Chondrocyte (in vitro differentiated cells): ENCODE measurements at places on chromosomes 6 and 20. TPM values are rescaled to one million over a fixed set of nuclear protein-coding genes. Genes with fewer than 3 reads are reported as not detected.

DNA sequence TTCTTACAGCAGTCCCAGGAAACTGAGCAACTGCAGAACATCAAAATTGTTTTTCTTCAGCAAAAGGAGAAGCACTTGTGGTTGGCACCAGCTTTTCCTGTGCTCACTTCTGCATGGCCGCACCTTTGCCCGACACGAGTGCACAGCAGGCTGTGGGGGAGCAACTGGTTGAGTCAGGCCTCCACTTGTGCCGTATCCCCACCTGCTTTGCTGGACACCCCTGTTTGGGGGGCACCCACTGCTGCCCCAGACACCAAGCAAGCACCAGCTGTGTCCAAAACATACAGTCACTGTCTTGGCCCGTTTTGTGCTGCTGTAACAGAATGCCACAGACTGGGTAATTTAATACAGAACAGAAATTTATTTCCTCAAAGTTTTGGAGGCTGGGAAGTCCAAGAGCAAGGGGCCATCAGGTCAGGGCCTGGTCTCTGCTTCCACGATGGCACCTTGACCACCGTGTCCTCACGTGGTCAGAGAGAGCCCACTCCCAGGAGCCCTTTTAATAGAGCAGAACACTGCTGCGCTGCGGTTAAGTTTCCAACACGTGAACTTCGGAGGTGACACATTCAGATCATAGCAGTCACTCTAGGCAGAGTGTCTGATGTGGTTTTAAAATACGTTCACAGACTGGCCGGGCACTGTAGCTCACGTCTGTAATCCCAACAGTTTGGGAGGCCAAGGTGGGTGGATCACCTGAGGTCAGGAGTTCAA lies 8.7 kb upstream of the GMEB2 start:
- no peak for DNase-seq
- H3K4me3 ChIP-seq = no peak overlapping the region
- H3K27ac ChIP-seq = no peak overlapping the region
- no peaks in the 10 kb centered on the region for H3K36me3 ChIP-seq
- H3K27me3 ChIP-seq = no peaks in the 10 kb centered on the region

DNA sequence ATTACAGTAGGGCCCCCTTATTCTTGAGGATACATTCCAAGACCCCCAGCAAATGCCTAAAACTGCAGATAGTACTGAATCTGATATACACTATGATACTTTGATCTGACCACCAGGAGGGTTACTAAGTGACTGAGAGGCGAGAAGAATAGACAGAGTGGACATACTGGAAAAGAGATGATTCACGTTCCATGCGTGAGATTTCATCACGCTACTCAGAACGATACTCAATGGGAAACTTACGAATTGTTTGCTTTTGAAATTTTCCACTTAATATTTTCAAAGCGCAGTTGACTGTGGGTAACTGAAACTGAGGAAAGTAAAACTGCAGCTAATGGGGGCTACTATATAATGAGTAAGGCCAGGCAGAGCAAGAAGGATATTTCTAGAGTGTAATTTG lies 60.8 kb downstream of the STX11 start:
- H3K4me1 ChIP-seq = peaks cover 10% of the 10 kb centered on the region
- H3K27ac ChIP-seq = no peak overlapping the region
- H3K36me3 ChIP-seq = peaks cover 2% of the 10 kb centered on the region
- H3K4me3 ChIP-seq = no peak overlapping the region
- H3K27me3 ChIP-seq = peaks cover 16% of the 10 kb centered on the region

GRCh38 chr6:73870907-73871306 lies 174.9 kb downstream of the CD109 start:
- H3K36me3 ChIP-seq = no peaks in the 10 kb centered on the region
- H3K4me3 ChIP-seq = no peak overlapping the region
- H3K27me3 ChIP-seq = no peaks in the 10 kb centered on the region

GRCh38 chr6:145814035-145814500 lies 527 bp downstream of the FBXO30 start:
- H3K4me1 ChIP-seq = peaks cover 48% of the 10 kb centered on the region
- peak overlapping the region; percentile 83 for H3K4me3 ChIP-seq
- H3K27ac ChIP-seq = peak overlapping the region; percentile 95
- H3K27me3 ChIP-seq = no peaks in the 10 kb centered on the region
- DNase-seq = no peak
- H3K36me3 ChIP-seq = peaks cover 2% of the 10 kb centered on the region

DNA sequence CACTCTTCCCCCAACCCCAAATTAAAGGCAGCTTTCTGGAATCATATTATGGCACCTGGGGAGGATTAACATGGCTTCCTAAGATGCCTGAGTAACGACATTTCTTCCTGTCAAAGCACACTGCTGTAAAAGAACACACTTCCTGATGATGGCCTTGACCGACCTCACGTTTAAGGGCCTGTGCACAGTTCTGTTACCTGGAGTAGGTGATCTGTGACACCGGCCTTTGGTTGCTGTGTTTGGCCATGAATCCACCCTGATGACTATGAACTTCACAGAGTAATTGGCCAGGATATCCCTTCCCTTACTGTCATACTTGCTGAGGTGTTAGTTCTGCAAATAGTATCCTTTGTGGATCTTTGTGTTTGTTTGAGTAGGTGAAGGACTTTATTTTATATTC lies 45.8 kb downstream of the PLCB4 start:
- peaks cover 49% of the 10 kb centered on the region for H3K4me1 ChIP-seq
- no peaks in the 10 kb centered on the region for H3K27me3 ChIP-seq
- H3K4me3 ChIP-seq = no peak overlapping the region
- peaks cover 1% of the 10 kb centered on the region for H3K36me3 ChIP-seq
- H3K27ac ChIP-seq = no peak overlapping the region

DNA sequence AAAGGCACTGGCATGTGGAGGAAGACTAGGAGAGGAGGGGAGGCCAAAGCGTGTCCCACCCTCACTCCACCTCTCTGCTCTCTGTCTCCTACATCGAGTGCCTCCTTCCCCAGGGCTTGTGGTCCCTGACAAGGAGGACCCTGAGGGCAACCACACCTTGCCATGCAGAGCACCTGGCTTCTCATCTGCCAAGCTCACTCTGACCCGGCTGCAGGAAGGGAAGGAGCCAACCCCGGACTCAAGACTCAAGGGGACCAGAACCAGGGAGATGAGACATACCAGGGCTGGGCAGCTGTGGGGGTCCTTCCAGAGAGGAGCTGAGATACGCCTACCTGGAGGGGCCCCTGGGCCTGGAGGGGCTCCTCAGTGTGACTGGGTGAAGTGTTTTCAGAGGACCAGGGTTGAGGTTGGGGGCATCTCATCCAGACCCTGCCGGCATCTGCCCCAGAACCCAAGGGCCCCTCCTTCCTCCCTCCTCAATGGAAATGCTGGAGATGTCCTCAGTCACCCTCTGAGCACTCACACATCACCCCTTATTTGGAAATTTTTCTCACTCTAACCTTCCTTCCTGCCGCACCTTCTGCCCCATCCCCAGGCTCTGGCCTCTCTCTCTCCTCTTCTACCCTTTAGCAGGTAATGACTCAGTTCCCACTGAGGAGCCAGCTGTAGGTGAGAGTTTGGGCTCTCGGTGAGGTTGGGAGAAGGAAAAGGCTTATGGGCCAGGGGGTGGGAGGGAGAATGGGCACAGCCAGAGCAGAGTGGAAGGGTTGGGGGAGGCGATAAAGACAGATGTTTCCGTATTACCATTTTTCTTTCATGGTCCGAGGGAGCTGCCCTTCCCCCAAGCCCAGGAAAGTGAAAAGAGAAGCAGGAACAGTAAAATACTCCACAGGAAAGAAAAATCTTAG lies 32.0 kb upstream of the POU5F1 start:
- peaks cover 15% of the 10 kb centered on the region for H3K4me1 ChIP-seq
- peak overlapping the region; percentile 65 for H3K27ac ChIP-seq
- H3K4me3 ChIP-seq = no peak overlapping the region
- no peaks in the 10 kb centered on the region for H3K27me3 ChIP-seq
- no peaks in the 10 kb centered on the region for H3K36me3 ChIP-seq
- no peak for DNase-seq

DNA sequence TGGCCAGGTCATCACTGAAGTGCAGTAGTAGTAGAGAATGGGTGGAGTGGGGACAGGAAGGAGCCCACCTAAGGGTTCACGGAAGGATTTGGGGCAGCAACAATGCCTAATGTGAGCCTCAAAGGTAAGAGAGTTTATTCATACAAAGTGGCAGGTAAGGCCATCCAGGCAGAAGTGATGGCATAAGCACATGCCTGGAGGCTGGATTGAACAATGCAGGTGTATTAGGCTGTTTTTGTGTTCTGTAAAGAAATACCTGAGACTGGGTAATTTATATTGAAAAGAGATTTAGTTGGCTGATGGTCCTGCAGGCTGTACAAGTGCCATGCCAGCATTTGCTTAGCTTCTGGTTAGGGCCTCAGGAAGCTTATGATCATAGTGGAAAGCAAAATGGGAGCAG lies 48.3 kb downstream of the CLIC5 start:
- H3K27me3 ChIP-seq = no peaks in the 10 kb centered on the region
- DNase-seq = no peak
- H3K4me3 ChIP-seq = no peak overlapping the region
- H3K4me1 ChIP-seq = peaks cover 28% of the 10 kb centered on the region
- no peak overlapping the region for H3K27ac ChIP-seq

- peaks cover 11% of the 10 kb centered on the region for H3K4me1 ChIP-seq
- H3K4me3 ChIP-seq = no peak overlapping the region
- no peaks in the 10 kb centered on the region for H3K27me3 ChIP-seq
- no peak for DNase-seq
Measured at GRCh38 chr6:163712566-163712961, 298.0 kb downstream of the QKI start.

DNA sequence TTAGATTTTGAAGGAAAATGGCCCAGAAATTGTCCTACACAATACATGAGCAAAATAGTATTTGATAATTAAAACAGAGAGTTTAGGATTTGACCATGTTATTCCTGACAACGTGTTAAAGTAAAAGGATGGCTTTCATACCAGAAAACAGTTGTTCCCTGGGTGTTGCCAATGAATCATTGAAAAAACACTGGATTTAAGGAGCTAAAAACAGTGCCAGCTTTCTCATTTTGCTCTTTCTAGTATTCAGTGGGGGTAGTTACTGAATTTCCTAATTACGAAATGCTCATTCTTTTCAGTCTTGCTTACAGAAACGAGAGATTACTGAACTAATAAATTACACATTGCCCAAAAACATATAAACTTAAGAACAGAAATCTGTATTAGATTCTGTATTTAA lies 26.6 kb upstream of the SNAP91 start:
- no peak overlapping the region for H3K27ac ChIP-seq
- H3K4me1 ChIP-seq = no peaks in the 10 kb centered on the region
- no peak overlapping the region for H3K4me3 ChIP-seq
- H3K27me3 ChIP-seq = no peaks in the 10 kb centered on the region

GRCh38 chr6:145112711-145113148 lies 622.6 kb downstream of the EPM2A start:
- H3K4me3 ChIP-seq = no peak overlapping the region
- H3K36me3 ChIP-seq = no peaks in the 10 kb centered on the region
- H3K27me3 ChIP-seq = peaks cover 4% of the 10 kb centered on the region
- no peaks in the 10 kb centered on the region for H3K4me1 ChIP-seq

GRCh38 chr20:35854713-35855348 lies 83.0 kb downstream of the PHF20 start:
- DNase-seq = no peak
- H3K27me3 ChIP-seq = no peaks in the 10 kb centered on the region
- no peak overlapping the region for H3K4me3 ChIP-seq

- no peak overlapping the region for H3K27ac ChIP-seq
- no peak for DNase-seq
- no peaks in the 10 kb centered on the region for H3K4me1 ChIP-seq
- H3K4me3 ChIP-seq = no peak overlapping the region
Measured at GRCh38 chr20:59646487-59646886, 42.1 kb downstream of the PHACTR3 start.

GRCh38 chr6:160462116-160462515 lies 113.9 kb downstream of the SLC22A3 start:
- H3K27ac ChIP-seq = peak overlapping the region; percentile 81
- no peaks in the 10 kb centered on the region for H3K36me3 ChIP-seq
- no peak for DNase-seq
- H3K4me3 ChIP-seq = no peak overlapping the region
- H3K4me1 ChIP-seq = peaks cover 20% of the 10 kb centered on the region

DNA sequence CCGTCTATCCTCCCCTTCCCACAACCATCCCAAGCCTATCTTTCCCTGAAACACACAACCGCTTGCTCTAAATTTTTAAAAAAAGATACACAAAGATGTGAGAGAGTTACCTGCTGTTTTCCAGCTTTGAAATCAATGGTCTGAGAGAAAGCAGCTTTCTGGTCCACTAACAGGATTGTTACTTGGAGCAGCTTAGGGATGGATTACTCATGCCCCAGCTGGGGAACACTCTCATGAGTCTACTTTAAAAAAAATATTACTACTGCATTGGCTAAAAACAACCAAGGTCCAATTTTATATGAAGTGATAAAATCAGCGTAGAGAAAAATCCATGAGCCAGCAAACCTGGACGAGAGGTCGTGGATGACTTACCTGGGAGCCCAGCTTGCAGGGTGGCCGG lies 29.6 kb upstream of the FOXC1 start:
- H3K27me3 ChIP-seq = peaks cover 3% of the 10 kb centered on the region
- peaks cover 15% of the 10 kb centered on the region for H3K4me1 ChIP-seq
- no peak overlapping the region for H3K4me3 ChIP-seq
- H3K36me3 ChIP-seq = peaks cover 2% of the 10 kb centered on the region
- peak overlapping the region; percentile 45 for H3K27ac ChIP-seq
- DNase-seq = no peak

- peaks cover 13% of the 10 kb centered on the region for H3K4me1 ChIP-seq
- DNase-seq = no peak
- peaks cover 26% of the 10 kb centered on the region for H3K27me3 ChIP-seq
Measured at GRCh38 chr6:152637296-152638047, at the start of gene SYNE1. Gene SYNE1, minus strand, starts transcription at chr6:152637362. Its CDS starts 9,031 bp downstream, at chr6:152628331.

DNA sequence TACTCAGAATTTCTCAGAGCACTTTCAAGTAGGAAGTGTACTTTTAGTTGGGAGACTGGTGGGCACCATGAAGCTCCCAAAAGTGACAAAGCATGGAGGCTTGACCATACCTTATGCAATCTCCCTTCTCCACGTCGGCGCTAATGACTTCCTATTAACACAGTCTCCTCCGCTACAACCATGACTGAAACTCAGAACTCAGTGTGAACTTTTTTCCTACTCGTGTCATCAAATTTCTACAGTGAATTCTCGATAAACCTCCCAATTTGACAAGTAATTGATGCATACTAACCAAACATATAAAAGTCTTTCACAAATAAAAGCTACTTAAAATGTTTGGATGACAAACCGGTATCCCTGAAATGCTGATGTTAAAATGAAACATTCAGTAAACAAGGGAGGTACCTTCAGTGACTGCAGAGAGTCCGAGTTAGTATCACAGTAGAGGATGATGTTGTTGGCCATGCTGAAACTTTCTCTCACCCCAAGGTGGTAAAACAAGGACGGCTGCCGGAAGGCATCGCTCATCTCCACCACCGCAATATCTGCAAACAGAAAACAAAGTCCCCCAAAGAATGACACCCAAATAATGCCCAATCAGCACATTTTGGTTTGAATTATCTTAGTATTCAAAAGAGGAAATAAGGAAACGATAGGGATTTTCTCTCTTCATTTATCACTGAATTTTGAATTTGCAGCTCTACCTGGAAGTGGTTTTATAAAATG lies 72.1 kb downstream of the MAP3K5 start:
- H3K27me3 ChIP-seq = no peaks in the 10 kb centered on the region
- H3K4me3 ChIP-seq = no peak overlapping the region
- H3K36me3 ChIP-seq = peaks cover 1% of the 10 kb centered on the region
- no peak for DNase-seq

OR12D1 gene
- total RNA-seq = not detected in 3 replicates

MATN4 gene
- 0.10 to 0.26 TPM in 2 of 3 replicates, not detected in the other for total RNA-seq

NOX3 gene
- not detected in 3 replicates for total RNA-seq

TUBB2A gene
- total RNA-seq = 212 to 290 TPM (median 223 TPM) in 3 replicates

PSMB9 gene
- 0.90 to 1.2 TPM (median 1.2 TPM) in 3 replicates for total RNA-seq

IL22RA2 gene
- not detected in 3 replicates for total RNA-seq

SCRT2 gene
- total RNA-seq = not detected in 3 replicates
